Suppressor macrophage treated with lipopolysaccharide for 1 hour (primary cell): ENCODE measurements at places on chromosomes 11 and 22.

DNA sequence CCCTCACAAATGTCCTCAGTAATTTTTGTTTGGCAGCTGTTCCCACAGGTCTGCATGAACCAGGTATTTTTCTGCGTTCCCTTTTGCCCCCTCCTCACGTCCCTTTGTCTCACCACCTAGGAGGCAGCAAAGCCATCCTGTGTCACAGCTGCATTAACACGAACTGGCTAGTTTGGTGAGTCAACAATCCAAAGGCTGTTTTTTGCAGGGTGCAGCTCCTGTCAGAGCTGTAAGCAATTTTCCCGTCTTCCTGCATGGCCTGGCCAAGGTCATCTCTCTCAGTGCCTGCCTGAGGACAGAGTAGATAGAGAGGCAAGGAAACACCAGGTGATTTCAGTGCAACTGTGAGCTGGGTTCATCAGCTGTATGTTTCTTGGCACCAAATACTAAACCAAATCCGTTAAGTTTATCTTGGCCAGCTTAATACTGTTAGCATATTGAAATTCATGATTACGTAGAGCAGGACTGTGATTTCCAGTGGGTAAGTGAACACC, 20.6 kb upstream of the VSIG10L2 start:
- DNase-seq = no peak

DNA sequence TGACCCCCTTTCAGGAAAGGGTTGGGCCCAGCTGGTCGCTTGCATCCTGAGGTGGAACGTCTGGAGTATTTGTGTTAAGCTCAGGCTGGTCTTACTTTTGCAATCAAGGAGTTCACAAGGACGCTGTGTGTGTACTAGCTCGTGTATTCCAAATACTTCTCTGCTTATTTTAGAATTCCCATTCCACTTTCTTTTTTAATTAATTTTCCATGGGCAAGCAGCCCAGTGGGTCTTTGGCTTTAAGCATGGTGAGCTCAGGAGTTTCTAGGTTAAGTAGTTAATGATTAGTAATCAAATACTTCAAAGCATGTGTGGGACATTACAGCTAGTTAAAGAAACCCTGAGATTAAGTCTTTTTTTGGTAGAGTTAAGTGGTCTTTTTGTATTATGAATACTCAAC, 68.6 kb downstream of the CSNK2A3 start:
- no peak for DNase-seq

DNA sequence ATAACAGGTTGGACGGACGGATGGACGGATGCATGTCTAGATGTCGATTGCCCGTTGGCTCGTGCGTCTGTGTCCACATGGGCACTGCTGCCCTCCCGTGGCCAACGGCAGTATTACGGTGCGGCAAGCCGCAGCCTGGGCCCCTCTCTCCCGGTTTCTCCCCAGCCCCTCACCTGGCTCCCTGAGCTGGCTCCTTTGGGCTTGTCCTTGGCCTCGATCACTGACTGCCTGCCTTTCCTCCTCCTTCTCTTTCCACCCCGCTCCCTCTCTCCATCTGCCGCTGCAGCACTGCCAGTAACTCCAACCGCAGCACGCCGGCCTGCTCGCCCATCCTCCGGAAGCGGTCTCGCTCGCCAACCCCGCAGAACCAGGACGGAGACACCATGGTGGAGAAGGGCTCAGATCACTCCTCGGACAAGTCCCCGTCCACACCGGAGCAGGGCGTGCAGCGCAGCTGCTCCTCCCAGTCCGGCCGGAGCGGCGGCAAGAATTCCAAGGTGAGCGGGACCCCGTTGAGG, 77.3 kb downstream of the SCN3B start:
- DNase-seq = peak; percentile 70

GRCh38 chr11:28107191-28107749, 686 bp downstream of the KIF18A start:
- DNase-seq = peak; percentile 21

DNA sequence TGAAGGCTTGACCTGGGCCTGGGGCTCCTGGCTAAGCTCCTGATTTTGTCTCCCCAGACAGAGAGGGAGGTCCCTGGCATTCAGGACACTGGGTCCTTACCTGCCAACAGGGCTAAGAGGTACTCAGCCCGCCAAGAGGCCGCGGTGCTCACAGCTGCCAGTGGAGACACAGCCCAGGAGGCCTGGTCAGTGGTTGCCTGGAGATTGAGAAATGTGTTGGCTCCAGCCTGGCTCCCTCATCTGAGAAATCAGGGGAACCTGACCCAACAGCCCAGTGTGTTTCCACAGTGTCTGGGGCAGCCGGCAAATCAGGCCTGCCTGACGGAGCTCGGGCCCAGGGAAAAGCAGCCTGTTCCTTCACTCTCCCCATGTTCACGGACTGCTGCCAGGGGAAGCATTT, 79.4 kb upstream of the NAV2 start:
- no peak for DNase-seq

DNA sequence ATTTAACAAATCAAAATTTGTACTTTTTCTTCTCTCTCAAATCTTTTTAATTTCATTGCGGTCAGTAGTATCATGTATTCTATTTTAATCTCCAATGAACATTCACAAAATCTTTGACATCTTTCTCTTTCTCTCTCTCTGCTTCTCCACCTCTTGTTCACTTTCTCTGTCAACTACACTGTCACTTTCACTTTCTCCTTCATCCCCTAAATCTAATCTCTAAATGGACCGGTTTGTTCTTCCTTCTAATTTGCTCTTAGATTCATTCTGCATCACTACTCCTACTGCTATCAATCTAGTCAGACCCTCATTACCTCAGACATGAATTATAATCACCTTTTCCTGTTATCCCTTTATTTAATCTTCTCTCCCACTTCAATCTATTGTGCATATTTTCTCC, 18.6 kb downstream of the CCDC73 start:
- no peak for DNase-seq

DNA sequence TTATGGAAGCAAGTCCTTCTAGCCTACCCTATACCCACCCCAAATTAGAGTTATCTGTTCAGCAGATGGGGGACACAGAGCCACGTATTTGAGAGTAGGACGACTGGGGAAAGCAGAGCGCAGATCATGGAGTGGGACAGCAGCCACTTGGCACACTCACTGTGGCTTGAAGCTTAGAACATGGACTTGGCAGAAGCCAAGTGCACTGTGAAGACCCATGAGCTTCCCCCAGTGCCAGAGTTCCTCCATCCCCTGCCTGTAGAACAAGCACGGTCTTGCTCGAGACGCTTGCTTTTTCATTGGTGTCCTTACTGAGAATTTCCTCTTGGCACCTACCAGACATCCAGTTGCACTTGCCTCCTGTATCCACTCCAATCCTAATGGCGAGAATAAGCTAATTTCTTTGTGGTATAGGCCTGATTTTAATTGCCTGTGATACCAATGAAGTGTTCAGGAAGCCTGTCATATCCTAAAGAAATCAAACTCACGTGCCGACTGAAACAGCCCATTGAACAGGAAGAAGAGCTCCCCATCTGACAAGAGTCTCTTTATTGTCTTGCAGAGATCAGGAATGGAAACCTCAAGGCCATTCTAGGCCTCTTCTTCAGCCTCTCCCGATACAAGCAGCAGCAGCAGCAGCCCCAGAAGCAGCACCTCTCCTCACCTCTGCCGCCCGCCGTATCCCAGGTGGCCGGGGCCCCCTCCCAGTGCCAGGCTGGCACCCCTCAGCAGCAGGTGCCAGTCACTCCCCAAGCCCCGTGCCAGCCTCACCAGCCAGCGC, 166.9 kb downstream of the NAV2 start:
- no peak for DNase-seq

DNA sequence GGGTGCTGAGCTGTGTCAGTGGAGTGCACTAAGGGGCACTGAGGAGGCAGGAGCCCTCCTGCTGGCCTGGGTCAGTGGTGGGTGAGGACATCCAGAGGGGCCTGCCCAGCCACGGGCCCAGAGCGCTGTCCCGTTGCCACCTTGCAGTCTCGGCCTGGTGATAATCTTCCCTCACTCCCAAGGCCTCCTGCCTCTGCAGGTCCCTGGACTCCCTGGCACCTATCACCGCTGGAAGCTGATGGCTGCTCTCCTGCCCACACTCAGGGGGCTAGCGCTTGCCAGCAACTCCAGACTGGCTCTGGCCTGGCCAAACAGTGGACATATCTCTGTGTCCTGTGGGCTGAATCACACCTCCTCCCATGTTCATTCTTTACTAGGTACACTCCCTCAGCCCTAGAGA, 86.5 kb upstream of the PITPNB start:
- no peak for DNase-seq

DNA sequence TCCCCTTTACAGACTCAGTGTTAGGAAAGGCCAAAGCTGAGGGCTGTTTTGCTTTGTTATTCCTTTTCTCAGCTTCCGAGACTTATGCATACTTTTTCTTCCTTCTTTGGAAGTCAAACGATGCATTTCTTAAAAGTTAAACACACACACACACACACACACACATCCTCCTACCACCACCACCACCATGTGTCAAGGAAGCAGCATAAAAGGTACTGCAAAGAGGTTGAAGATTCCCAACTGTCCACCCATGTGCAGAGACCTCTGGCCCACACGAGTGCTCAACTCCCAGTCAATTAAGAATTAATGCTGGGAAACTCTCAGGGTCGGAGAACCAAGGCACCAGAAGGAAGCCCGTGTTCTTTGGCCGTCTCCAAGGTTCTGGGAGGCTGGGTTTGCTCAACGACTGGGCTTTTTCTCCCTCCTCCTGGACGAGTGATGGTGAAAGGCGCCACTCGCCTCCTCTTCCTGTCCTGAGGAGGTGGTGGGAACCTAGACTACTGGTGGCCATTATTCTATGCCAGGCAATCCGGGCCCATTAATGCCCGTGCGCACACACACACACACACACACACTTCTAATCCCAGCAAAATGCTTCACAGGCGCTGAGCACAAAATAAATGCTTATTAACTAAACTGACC, 15.1 kb downstream of the MN1 start:
- no peak for DNase-seq

GRCh38 chr11:105449100-105449734, 160.7 kb upstream of the GRIA4 start:
- DNase-seq = no peak

GRCh38 chr11:126391286-126391954, 35.9 kb downstream of the ST3GAL4 start:
- DNase-seq = peak; percentile 10

- DNase-seq = no peak
These were observed 9.7 kb downstream of the INCENP start for GRCh38 chr11:62133328-62134065.

DNA sequence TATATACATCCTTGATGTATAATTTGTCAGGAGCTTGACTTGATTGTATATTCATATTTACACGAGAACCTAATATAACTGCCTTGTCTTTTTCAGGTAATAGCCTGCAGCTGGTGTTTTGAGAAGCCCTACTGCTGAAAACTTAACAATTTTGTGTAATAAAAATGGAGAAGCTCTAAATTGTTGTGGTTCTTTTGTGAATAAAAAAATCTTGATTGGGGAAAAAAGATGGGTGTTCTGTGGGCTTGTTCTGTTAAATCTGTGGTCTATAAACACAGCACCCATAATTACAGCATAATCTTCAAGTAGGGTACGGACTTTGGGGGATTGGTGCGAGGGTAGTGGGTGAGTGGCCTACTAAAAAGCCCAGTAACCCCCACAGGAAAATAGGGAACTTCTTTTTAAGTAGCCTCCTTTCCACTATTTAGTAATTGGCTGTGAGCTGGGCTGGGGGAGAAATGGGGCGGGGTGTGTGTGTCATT, 7.5 kb downstream of the MALAT1 start:
- DNase-seq = peak; percentile 87
